Cardiac septum (tissue), 1 donor: ENCODE measurements at places on chromosomes 7 and 10. TPM values are rescaled to one million over a fixed set of nuclear protein-coding genes. Genes with fewer than 3 reads are reported as not detected.

The ZC3HAV1L gene
- total RNA-seq = 3.2 TPM

The FKBP6 gene
- total RNA-seq = not detected

The SLC16A12 gene
- total RNA-seq = 3.1 TPM

The CLEC2L gene
- total RNA-seq = not detected

The GPC2 gene
- 0.92 TPM for total RNA-seq

The MEOX2 gene
- total RNA-seq = 6.9 TPM

The GRID1 gene
- total RNA-seq = 3.0 TPM

The TMEM168 gene
- 20.6 TPM for total RNA-seq

The ADRB1 gene
- 26.4 TPM for total RNA-seq

The OR2A2 gene
- not detected for total RNA-seq

The PPP1R17 gene
- total RNA-seq = not detected

The GALNT17 gene
- total RNA-seq = 60.6 TPM

The ADAM12 gene
- total RNA-seq = 1.3 TPM

The OR9A2 gene
- not detected for total RNA-seq

The TMEM139 gene
- total RNA-seq = 6.9 TPM

The NKX1-2 gene
- not detected for total RNA-seq

The CH25H gene
- total RNA-seq = 1.00 TPM

The MYH16 gene
- total RNA-seq = not detected

The OR6B1 gene
- total RNA-seq = not detected

The FOXI2 gene
- total RNA-seq = 0.24 TPM

The FAM237B gene
- total RNA-seq = not detected

The SLC13A4 gene
- 1.0 TPM for total RNA-seq
